Left ventricle myocardium inferior (tissue), 1 donor: ENCODE measurements at places on chromosomes 11 and 22. TPM values are rescaled to one million over a fixed set of nuclear protein-coding genes. Genes with fewer than 3 reads are reported as not detected.

DNA sequence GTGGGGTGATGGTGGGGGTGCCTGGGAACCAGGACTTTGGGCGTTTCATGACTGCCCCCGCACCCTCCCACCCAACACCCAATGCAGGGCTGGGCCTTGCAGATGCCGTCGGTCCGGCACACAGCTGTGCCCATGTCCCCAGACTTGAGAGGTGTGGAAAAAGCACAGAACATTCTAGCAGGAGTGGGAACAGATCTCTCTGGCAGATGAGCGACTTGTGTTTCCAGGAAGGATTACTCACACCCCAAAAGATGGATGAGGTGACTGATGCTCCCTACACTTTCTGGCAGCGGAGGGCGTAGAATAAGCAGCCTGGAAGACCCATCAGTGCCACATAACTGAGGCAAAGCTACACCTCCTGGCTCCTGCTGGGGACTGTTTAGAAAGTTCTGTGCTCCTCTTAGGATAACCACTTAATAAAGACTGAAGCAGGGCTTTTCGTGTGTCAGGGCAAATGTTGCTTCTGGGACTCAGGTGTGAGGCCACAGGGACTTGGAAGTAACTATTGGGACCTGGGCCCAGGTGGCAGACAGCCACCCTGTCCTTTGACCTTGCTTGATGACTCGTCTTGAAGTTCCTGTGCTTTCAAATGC, 24.2 kb downstream of the FBLN1 start:
- DNase-seq: no peak

DNA sequence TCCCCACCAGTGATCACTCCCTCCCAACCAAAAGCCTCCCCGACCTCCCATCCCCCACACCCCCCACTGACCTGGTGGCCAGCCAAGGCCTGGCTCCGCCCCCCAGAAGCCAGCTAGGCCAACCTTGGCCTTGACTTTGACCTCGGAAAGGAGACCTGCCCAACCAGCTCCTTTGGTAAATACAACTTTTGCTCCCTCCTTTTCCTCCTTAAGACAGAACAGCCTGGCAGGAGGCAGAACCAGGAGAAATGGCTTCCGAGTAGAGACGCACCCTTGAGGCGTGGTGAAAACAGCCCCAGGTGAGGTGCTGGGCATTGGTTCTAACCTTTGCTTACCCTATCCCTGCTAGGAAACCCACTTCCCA, 27.0 kb downstream of the PLEKHA7 start:
- no peak for DNase-seq

DNA sequence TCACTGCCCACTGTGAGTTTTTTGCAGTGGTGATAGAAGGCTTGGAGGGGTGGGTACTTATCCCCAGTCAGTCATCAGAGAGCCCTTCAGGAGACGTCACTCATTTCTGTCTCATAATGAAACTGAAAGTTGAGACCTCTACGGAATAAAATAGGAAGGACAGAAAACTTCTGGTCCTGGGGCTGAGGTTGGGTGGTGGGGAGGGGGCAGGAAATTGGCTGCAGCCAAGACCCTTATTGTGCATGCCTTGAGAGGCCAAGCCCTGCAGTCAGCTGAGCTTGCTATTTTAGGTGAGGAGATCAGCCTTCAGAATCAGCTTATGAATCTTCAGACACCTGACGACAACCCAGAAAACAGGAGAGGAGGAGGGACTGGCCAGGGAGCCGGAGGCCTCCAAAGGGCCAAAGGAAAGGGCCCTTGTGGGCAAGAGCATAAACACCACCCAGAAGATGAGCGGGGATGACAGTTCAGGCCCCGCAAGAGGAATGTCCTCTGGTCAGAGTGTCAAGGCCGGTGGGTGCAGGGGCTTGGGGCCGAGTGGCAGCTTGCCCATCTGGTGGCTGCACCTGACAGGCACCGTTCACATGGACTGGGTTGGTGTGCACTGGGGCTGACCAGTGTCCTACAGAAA, 17.9 kb upstream of the ADA2 start:
- no peak for DNase-seq

- no peak for DNase-seq
These were observed 756.6 kb upstream of the API5 start for GRCh38 chr11:42555190-42555589.

DNA sequence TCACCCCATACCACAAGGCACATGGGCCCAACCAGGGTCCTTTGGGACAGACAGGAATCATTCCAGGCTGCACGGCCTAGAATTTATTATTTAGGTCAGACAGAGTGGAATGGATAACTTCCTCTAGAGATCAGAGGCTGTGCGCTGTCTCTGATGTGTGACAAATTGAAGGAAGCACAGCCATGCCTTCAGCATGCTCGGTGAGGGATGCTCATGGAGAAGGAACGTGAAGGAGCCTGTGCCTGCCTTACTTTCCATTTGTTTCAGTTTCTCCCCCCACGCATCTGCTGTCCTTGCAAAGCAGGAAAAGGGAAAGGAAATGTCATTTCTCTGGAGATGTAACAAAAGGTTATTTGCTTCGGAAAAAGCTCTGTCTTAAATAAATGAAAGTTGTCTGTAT, 644.1 kb downstream of the OPCML start:
- no peak for DNase-seq

Gene OVOL1
- not detected for total RNA-seq

- no peak for DNase-seq
These were observed 154.2 kb downstream of the CEP164 start for GRCh38 chr11:117481885-117482284.
